NCI-H2081 treated with DMSO at 0.1 percent for 48 hours (cell line): ENCODE measurements at places on chromosomes 6 and 20.

DNA sequence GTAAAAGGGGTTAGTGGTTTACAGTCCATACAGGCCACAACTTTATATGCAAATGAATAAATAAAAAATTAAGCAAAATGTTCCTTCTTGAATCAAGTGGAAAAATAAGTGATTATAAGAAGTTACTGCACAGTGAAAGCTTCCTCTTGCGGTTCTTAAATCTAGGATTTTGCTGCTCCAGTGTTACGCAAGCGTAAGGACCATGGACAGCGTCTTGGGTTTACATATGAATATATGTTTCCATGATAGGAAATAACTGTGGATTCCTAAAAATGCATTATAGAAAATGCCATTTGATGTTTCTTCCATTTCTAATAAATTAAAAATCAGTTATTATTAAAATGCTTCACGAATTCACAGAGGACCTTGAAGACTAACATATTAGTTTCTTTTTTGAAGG is 176.6 kb upstream of the POU3F2 start:
- no peak for DNase-seq

GRCh38 chr20:7161690-7162089 is 394.2 kb downstream of the BMP2 start:
- no peak for DNase-seq

DNA sequence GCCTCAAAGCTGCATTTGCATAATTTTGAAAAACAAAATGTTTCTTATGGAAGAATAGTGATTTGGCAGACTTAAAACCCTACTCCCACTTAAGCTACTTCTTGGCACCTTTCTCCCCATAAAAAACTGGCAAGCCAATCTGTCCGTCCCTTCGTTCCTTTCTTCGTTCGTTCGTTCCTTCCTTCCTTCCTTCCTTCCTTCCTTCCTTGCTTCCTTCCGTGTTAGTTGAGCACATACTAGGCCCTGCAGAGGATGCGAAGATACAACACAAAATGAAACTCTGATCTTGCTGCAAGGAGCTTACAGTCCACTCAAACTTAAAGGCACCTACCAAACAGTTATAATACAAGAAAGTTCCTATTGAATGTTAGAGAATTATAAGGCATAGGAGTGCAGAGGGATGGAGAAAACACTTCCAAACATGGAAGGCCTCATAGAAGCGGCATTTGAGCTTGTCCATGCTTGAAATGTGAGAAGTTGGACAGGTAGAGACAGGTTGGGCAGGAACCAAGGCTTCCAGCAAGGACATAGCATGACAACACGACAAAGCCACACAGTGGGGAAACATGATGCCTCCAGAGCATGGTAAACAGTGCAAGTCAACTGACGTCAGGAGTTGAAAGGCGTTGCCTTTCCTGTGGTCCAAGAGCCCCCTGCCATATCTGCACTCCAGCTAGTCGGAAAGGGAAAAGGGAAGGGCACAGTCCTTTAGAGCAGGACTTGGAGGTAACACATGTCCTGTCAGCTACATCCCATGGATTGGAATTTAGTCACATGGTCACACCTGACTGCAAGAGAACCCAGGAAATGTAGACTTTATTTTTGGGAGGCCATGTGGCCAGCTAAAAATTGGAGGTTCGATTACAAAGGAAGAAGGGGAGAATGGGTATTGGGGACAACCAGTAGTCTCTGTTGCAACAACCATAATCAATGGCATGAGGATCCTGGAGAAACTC is 7.0 kb downstream of the PNPLA1 start:
- no peak for DNase-seq

GRCh38 chr6:116397914-116398313 is 27.2 kb downstream of the DSE start:
- no peak for DNase-seq

DNA sequence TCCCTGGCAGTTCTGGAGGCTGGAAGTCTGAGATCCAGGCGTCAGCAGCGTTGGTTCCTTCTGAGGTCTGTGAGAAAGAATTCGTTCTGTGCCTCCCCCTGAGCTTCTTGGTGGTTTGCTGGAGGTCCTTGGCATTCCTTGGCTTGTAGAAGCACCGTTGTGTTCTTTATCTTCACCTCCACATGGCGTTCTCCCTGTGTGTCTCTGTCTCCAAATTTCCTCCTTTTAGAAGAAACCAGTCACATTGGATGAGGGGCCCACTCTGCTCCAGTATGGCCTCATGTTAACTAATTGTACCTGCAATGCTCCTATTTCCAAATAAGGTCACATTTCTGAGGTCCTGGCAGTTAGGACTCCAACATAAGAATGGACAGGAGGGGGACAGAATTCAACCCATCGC is 73.0 kb upstream of the BACH2 start:
- no peak for DNase-seq
